ENCODE measurements at places on chromosomes 3 and 15. TPM values are rescaled to one million over a fixed set of nuclear protein-coding genes. Genes with fewer than 3 reads are reported as not detected.

GRCh38 chr3:182621435-182622240, 171.7 kb upstream of the ATP11B start:
- no peak for DNase-seq

The LSMEM2 gene
- 4.8 TPM for total RNA-seq

The PP2D1 gene
- total RNA-seq: 2.9 TPM

The PDIA3 gene
- 151 TPM for total RNA-seq

The ASB14 gene
- 0.24 TPM for total RNA-seq

- DNase-seq: peak; percentile 71
These were observed 3.3 kb upstream of the ISLR start for GRCh38 chr15:74170071-74170844.

- DNase-seq: no peak
These were observed 21.0 kb downstream of the ANAPC13 start for GRCh38 chr3:134464689-134465365.

DNA sequence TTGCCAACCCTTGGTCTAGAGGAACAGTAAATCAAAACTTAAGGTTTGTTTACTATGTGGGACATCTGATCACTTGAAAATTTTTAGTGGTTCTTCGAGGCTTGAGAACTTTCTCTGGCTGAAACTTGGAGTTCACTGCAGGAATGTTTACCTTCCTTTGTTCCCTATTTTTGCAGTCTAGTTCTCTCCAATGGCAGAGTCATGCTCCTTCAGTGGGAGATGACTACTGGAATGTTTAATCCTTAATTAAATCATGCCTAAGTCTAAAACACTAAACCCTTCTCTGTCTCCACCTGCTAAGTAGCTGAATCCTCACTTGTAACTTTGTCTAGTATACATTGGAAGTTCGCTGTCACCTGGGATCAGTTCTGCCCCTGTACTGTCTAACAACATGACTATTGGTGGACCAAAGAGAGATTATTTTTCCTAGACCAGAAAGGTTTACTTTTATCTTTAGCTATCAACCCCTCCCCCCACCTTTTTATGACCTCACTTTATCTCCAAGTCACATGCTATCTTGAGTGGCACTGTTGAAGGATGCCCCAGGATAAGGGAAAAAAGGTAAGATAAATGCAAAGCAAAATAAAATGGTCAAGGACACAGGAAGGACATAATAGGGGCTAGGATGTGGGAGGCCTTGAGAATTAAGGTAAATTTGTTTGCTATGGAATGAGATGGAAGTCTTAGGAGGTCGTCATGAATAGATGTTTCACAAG, 1.2 kb upstream of the ZNF609 start:
- no peak for DNase-seq

The GABRR3 gene
- 4.6 TPM for total RNA-seq

The SORD gene
- 9.4 TPM for total RNA-seq

DNA sequence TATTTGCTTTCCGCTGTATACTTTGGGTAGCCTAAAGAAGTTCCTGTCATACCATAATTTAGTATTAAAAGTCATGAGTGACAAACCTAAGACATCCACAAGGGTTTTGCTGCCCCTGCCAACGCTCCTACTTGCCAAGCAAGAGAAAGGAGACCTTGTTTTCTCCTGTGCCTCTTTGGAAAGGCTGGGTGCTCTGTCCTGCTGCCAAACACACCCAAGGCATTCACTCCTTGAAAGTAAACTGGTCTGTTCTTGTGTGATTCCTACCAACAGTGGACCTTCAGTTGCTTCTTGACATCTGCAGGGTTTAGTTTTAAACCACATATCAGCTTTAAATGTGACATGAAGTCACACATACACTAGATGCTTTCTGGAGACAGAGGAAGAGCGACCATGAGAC, 295.4 kb downstream of the SLC9A9 start:
- no peak for DNase-seq

The LXN gene
- total RNA-seq: 11.8 TPM

The ROBO2 gene
- total RNA-seq: 13.2 TPM

GRCh38 chr3:171776839-171777583, 33.3 kb downstream of the PLD1 start:
- DNase-seq: no peak

DNA sequence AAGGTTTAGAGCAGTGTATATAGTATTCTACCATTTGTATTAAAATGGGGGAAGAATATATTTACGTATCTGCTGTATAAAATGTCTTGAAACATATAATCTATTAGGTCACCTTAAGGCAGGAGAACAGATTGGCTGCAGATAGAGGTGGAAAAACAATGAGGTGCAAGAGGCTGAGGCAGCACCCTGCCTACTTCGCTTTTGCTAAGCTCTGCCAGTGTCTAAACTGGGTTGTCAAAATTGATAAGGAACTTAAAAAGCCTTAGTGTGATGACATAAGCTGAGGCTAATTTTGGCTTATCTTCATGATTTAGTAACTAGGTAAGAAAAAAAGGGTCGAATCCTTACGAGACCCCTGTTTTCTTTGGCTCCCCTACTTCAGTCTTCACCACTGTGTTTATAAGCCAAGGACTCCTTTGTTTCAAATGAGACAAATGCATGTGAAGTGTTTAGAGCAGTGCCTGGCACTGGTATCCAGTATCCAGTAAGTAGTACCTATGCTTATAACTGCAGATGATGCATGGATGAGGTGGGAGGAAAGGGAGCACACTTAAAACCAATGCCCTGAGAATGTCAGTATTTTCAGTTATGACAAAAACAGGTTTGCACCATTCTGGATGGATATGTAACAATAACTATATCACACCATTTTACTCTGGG, 45.7 kb downstream of the ARMC8 start:
- DNase-seq: no peak

DNA sequence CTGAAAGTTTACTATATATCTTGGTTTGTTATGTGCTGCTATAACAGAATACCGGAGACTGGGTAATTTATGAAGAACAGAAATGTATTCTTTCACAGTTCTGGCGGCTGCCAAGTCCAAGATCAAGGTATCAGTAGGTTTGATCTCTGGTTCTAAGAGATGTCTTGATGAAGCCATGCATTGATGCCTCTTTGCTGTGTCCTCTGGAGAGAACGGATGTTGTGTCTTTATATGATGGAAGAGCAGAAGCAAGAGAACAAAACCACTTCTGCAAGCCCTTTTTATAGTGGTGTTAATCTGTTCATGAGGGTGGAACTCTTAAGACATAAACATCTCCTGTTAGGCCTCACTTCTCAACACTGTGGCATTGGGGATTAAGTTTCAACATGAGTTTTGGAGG, 62.7 kb downstream of the TCF12 start:
- no peak for DNase-seq

GRCh38 chr3:196063971-196064370, 17.9 kb downstream of the TFRC start:
- peak; percentile 42 for DNase-seq

DNA sequence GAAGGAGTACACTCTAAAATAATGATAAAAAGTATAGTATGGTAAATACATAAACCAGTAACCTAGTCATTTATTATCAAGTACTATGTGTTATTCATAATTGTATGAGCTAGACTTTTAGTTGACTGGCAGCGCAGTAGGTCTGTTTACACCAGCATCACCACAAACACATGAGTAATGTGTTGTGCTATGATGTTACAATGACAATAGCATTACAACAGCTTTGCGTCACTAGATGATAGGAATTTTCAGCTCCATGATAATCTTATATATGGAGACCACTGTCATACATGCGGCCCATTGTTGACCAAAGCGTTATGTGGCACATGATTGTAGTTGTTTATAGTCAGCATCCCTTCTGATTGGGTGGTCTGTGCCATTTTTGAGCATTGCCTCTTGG, 138.9 kb upstream of the UBE2E1 start:
- DNase-seq: no peak

DNA sequence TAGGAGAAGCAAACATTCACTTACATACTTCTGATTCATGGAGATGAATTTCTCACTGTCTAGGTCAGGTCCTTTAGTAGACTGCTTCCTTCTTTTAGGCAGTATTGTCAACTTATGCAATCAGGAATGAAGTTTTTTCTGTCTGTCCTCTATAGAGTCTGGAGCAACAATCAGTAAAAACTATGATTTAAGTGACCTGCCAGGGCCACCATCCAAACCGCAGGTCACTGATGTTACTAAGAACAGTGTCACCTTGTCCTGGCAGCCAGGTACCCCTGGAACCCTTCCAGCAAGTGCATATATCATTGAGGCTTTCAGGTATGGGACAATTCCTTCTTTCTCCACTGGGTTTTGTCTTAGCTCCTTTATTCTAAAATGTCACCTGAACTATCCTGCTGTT, 523.1 kb downstream of the ROBO2 start:
- DNase-seq: no peak

- DNase-seq: peak; percentile 8
These were observed 60.5 kb downstream of the GLDN start for GRCh38 chr15:51401872-51402517.

GRCh38 chr15:84846269-84846668, 29.1 kb downstream of the ALPK3 start:
- no peak for DNase-seq

DNA sequence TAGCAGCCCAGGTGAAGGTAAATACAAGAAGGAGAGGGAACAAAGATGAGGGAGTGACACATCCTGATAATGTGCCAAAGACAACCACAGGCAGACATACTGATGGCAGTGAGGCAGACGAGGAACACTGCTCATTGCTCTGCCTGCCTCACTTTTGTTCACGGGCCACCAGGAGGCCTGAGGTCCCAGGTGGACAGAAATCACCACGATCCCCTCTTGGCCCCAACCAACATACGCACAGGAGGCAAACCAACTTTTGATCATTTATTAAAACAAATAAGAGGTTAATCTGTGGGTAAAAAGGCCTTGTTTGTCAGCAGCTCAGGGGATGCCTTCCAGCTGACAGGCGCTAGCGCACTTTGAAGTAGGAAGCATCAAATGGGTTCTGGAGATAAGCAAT, 4.2 kb downstream of the ALG1L2 start:
- DNase-seq: no peak

The TRPC1 gene
- 58.0 TPM for total RNA-seq

The ALDH1A2 gene
- 8.4 TPM for total RNA-seq

DNA sequence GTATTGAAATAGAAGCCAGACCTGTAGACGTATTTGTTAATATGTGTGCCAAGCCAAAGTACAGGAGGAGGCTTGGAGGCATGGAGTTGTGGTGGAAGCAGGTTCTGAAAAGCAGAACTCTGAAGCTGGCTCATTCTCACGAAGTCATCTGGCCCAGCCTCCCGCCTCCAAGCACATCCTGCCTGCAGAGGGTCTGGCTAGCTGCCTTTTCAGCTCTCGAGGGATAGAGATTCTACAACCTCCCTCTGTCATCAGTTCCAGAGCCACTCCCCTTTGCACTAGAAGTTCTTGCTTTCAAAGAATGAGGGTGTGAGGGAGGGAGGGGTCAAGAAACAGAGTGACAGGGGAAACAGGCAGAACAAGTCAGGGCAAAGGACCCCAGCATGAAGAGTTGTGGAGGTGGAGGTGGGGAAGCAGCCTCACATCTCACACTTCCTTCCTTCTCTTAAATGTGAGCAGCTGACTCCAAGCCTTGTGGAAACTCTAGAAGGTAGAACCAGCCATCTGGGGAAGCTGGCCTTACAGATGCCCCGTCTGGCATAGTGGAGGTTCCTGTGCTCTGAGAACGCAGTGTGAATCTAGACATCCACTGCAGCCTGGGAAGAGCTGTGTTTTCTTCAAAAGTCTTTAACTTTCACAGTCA, 95.3 kb downstream of the SLC49A4 start:
- DNase-seq: peak; percentile 82

DNA sequence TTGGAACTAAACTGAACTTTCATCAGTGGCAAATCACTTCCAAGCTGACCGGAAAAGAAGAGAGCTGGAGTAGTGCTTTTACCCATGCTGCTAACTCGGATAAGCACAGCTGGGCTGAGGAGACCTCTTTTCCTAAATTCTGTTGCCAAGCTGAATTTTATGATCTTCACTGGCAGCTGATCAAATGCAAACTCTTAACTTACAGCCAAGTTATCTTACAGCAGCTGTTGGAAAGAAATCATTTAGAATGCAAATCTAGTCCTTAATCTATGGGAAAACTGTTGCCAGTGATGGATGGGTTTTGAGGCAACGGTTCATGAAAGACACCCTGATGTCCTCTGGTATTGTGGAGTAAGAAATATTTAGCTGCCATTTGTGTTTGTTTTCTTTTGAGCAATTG, 216.5 kb downstream of the ZNF385D start:
- DNase-seq: peak; percentile 87

The SLCO2A1 gene
- 4.3 TPM for total RNA-seq

- DNase-seq: peak; percentile 16
These were observed 15.3 kb downstream of the SPCS1 start for GRCh38 chr3:52721002-52721729.

The CTXND1 gene
- total RNA-seq: 1.7 TPM

GRCh38 chr15:25773248-25773647, 89.9 kb downstream of the ATP10A start:
- no peak for DNase-seq

GRCh38 chr3:118778201-118778600, 256.4 kb downstream of the IGSF11 start:
- no peak for DNase-seq

DNA sequence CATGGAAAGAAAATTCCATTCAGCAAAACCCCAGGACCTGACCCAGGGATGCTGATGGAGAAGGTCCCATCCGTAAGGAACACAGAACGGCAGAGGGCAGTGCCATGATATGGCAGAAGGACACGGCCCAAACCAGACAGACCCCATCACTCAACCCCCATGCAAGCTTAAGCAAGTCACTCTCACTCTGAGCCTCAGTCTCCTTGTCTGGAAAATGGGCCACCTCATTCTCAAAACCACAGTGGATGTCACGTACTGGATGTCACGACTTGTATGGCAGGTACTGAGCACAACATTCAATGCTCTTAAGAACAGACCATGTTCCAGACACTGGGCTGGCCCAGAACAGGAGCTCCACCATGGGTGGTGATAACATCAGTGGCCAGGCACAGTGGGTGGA, 90.4 kb downstream of the NUP210 start:
- DNase-seq: no peak

DNA sequence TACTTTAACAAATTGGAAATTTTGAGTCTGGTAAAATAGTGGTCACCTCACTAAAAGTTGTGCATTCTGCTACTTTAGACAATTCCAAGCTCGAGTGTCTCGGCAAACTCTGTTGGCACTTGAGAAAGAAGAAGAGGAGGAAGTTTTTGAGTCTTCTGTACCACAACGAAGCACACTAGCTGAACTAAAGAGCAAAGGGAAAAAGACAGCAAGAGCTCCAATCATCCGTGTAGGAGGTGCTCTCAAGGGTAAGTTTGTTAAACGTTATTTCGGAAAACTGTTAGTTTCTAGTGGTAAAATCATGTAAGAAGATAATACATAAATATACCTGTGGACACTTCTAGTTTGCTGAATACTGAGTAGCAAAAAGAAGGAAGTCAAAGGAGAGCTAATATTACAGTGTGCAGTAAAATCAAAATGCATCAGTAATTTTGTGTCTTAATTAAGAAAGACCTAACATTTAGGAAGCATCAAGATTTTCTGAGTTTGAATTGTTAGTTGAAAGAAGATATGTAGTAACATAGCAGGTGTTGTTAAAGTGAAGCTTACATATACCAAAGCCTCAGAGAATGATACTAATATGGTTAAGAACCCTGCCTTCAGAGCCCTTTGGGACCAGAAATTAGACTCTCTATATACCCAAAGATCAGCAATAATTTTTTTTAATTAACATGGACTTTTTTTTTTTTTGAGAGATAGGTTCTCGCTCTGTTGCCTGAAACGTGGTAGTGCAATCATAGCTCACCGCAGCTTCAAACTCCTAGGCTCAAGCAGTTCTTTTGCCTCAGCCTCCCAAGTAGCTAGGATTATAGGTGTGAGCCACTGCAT, 23.0 kb downstream of the BUB1B start:
- DNase-seq: no peak

Measured in umbilical cord (tissue), 2 donors.